ENCODE measurements at places on chromosomes 11 and 22. TPM values are rescaled to one million over a fixed set of nuclear protein-coding genes. Genes with fewer than 3 reads are reported as not detected.

- DNase-seq = no peak
Observed at GRCh38 chr11:96229354-96229977, 113.5 kb downstream of the MAML2 start.

- DNase-seq = no peak
Observed at GRCh38 chr22:47805394-47805935, 1043.0 kb downstream of the TBC1D22A start.

DNA sequence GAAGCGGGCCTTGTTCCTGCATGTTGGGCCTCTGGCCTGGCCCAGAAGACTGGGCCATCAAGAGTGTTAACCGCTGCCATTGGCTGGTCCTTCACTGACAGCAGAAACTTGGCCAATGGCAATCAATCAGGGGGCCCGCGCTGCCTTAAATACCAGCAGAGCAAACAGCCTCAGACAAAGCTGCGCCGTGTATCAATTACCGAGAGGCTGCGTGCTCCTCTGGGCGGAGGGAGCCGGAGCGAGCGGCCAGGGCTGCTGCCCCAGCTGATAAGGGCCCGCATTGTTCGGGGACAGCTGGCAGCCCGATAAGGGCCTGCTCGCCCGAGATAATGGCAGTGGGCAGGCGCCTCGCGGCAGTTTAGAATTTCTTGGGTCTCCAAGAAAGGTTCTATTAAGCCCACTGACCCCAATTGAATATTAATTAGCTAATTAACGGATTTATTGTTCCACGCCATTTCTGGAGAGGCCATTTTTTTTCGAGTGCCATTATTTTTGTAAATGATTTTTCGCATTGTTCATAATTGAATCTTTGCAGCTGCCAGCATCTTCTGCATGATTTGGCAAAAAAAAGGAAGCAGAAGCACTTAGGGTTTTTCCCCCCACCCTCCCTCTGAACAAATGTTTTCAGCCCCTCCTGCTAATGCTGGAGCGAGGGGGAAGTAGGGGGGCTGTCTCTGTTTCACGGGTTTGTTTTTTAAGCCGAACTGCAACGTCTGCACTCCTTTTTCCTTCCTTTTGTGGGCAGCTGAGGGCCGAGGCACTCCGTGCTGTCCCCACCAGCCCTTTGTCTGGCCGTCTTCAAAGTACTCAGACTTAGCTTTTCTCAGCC, 37.6 kb upstream of the RIC3 start:
- no peak for DNase-seq

- no peak for DNase-seq
Observed at GRCh38 chr22:47174671-47175112, 412.2 kb downstream of the TBC1D22A start.

NXPE4 gene
- not detected for total RNA-seq
